ENCODE measurements at places on chromosomes 12 and 14. TPM values are rescaled to one million over a fixed set of nuclear protein-coding genes. Genes with fewer than 3 reads are reported as not detected.

DNA sequence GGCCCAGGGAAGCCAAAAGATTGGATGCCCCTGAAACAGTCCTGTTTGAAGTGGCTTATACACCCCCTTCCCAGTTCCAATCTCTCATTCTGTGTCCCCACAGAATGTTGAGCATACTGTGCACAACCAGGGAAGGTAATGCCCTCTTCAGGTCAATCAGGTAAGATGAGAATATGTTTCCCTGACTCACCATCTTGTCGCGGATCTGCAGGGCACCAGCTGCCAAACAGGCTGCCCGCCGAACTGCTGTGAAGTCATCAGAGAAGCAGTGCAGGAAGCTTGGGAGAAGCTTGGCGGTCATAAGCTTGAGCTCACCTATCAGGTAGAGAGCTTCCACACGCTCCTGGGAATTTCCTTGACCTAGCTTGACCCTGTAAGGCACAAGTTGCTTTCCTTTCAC, 9.6 kb downstream of the RIOX1 start:
- no peak for DNase-seq

- no peak for DNase-seq
Observed at GRCh38 chr12:102958073-102958829, 777 bp downstream of the ASCL1 start.

GRCh38 chr12:27975222-27976136, 2.9 kb upstream of the PTHLH start:
- no peak for DNase-seq

DNA sequence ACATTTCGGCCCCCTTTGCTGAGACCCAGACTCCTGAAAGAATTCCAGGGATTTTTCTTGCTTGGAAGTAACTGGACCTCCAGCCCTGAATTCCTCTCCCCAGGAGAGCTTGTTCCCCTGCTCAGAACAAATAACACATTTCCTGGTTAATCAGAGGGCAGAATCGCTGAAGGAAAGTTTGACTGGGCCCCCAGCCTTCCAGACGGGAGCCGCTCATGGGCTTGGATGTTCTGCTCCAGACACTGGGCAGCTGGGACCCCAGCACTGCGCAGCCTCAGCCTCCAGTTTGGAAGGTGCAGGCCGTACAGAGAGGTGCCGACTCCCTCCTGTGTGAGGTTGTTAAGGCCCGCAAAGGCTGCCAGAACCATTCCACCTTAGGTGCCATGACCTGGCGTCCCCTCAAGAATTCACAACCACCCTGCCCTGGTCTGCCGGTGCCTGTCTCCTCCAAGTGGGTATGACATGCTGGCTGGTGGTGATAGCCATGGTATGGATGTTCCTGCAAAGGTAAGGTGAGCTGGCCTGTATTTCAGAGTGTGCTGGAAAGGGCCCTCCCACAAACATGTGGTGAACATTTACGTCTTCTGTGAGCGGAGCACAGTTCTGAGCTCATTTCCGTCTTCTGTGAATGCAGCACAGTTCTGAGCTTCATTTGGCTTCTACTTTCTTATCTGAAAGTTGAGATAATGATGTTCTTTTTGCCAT, 5.1 kb upstream of the LTBP2 start:
- DNase-seq = no peak

- no peak for DNase-seq
Observed at GRCh38 chr14:64845878-64846277, 33.8 kb downstream of the SPTB start.

DNA sequence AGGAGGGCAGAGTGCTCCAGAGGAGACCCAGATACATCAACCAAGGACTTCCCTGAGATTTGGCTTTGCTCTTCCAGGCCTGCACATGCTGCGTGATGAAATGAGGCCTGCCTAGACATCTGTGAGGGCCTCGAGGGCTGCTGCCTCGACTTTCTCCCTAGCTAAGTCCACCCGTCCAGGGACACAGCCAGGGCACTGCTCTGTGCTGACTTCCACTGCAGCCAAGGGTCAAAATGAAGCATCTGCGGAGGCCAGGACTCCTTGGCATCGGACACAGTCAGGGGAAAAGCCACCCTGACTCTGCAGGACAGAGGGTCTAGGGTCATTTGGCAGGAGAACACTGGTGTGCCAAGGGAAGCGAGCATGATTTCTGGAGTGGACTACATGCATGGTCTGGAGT, 10.7 kb downstream of the SLC25A47 start:
- no peak for DNase-seq

DNA sequence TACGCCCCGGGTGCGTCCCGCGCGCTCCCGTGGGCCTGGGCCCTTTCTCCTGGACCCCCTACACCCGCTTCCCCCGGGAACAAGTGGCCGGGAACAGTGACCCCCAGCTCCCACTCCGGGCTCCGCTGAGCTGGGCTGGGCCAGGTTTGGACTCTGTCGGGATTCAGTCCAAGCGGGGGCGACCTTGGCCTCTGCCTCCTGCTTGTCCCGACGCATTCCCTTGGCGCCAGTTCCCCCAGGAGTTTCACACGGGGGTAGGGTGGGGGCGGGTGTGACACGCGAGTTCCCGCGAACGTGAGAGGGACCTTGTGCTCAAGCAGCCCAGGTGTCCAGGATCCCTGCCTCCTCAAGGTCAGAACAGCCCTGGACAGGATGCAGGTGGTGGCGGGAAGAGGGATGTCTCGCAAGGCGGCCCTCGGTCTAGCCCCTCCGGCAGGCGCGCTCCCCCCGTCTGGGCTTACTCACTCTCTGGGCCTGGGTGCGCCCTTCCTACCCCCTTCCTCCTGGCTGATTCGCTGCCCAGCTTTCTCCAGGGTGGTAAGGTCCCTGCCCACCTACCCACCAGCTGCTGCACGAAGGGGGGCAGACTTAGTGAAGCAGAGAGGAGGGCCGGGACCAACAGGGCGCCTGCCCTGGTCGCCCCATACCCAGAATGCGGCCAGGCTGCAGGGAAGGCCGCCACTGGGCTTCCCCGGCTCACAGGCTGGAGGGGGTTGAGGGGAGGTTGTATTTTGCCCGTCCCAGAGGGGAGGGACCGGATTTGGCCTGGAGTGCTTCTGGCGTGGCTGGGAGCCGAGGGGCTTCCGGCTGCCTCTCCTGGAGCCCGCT, 862 bp downstream of the CRIP2 start:
- DNase-seq = no peak

DNA sequence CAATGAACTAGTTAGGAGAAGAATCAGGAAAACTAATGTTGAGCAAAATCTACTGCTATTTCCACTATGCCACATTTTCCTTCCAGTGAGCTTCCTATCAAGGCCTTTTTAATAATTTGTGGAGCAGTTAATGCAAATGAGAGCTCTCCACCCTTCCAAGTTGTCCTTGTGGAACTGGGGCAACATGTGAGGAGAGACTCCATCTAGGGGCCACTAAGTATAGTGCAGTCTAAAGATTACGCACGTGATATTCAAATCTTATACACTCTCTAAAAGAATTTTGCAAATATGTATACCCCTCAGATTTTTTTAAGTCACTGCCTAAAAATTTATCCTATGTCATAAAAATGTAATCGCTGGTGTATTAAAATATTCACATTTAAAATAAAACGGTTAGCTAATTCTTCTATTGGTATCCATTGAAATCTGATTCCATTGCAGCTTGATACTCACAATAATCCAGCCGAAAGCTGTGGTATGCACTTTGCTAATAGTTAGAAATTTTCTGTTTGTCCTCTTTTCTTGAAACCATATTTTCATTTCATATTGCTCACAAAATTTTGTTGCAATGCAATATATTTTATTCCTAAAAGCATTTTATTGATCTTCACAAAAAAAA, 100.1 kb downstream of the PAH start:
- DNase-seq = no peak

DNA sequence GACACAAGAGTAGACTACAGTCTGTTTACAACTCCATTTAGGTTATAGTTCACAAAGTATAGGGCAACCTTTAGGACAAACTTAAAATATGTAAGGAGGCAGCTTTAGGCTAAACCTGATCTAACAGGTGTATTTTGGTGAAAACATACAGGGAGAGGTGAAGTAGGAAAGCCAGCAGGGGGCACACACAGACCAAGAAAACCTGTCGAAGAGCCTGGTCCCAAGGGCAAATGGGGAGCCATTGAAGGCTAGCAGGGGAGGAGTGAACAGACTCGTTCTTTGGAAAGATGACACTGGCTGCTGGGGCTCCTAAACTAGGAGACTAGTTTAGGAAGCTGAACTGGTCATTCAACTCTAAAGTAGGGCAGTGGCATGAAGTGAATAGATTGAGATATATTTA, 138.8 kb upstream of the WSCD2 start:
- DNase-seq = no peak

The OR6S1 gene
- not detected for total RNA-seq

The RDH11 gene
- 34.7 TPM for total RNA-seq

The TEX52 gene
- total RNA-seq = not detected

The GLIPR1 gene
- 45.4 TPM for total RNA-seq

All from activated B cell treated with CpG ODN at 0.5 μM for 24 hours (primary cell).